ENCODE measurements at places on chromosomes 13 and 19.
A peak's percentile ranks its signal among the peaks of the same experiment; 100 is the strongest.

GRCh38 chr13:99374169-99374991 is 67.2 kb upstream of the GPR183 start:
- no peak for DNase-seq

DNA sequence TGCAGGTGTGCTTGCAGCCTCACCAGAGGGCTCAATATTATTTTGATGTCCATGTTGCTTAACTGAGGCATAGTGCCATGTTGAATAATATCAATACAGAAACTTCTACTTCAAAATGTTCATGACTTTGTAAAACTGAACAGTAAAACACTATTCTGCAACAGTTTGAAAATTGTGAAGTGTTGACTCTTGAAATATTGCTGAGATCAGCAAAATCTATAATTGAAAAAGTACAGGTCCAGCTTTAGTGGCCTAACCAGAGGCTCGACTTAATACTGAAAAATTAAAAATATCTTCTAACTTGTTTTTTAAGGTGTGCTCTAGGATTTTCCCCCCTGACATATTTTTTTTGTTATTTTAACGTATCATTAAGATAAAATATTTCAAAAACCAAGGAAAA is 1460.7 kb downstream of the EFNB2 start:
- DNase-seq, result no peak

DNA sequence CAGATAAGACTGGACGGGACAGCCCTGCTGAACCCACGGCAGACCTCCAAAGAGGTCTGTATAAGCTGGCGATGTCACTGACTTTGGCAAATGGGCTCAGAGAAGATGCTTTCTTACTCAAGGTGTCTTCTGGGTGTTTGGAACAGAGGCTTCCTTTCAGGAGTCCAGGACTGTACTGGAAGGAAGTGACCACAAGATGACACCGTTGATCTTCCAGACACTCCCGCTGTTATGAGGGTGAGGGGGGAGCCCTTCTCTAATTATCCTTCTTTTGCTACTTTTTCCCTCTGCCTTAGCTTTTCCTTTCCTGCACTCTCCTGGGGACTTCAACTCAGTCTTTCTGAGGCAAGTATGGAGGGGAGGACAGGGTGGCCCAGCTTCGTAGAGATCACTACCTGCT is 65.2 kb upstream of the ZNF599 start:
- DNase-seq, result peak; percentile 14

DNA sequence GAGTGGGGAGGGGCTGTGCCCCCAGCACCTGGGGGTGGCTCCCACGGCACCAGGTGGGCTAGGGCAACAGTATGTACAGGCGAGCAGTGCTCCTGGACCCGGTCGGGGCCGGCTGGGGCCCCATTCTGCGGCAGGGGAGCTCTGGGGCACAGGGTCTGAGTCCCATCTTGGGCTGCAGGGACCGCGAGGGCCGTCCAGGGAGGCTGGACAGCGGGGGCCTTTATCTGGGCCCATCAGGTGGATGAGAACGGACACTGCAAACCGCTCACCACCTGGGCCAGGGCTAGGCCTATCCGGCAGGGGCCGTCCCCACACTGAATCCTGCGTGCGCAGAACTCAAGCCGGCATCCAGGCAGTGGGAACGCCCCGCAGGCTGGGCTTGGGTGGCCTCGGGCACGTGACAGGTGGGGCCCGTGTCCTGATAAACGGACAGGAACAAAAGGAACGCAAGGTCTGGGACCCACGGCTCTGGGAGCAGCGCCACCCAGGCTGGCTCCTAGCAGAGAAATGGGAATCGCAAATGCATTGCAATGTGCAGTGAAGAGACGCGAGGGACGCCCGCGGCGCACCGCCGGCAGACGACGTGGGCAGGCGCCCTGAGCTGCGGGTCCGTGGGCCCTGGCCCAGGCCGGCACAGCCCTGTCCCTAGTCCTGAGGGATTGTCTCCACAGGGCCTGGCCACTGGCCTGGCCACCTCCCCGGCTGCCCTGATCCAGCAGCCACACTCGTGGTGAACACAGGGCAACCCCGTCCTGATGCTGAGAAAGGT is 29.7 kb downstream of the BTBD2 start:
- no peak for DNase-seq

DNA sequence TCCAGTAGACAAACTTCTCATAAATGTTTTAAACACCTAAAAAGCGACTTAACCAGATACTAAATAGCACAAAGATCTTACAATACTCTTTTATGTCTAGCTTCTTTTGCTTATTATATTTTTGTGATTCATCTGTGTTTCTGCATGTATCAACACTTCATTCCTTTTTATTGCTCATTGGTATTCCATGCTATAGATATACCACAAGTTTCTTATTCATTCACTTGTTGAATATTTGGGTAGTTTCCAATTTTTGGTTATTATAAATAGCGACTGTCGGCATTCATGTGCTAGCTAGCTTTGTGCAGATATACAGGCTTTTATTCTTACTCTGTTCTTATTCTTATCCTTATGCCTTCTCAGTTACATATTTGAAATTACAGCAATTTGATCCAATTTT is 50.0 kb upstream of the RGCC start:
- DNase-seq, result no peak

GRCh38 chr13:95564091-95564490 is 11.6 kb downstream of the CLDN10 start:
- no peak for DNase-seq

- no peak for DNase-seq
These were observed 19.5 kb downstream of the MYO1F start for GRCh38 chr19:8557642-8558238.

DNA sequence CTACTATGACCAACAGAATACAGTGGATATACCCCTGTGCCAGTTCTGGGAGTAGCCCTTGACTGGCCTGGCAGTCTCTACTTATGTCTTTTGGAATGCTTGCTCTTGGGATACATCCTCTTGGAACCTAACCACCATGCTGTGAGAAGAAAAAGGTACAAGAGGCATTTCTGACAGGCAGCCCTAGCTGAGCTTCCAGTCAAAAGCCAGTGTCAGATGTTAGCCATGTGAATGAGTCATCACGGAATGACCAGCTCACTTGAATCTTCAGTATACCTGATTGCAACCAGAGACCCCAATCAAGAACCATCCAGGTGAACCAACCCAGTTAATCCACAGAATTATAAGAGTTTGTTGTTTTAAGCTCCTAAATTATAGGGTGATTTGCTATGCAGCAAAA is 4.1 kb downstream of the CCDC169 start:
- DNase-seq, result no peak

DNA sequence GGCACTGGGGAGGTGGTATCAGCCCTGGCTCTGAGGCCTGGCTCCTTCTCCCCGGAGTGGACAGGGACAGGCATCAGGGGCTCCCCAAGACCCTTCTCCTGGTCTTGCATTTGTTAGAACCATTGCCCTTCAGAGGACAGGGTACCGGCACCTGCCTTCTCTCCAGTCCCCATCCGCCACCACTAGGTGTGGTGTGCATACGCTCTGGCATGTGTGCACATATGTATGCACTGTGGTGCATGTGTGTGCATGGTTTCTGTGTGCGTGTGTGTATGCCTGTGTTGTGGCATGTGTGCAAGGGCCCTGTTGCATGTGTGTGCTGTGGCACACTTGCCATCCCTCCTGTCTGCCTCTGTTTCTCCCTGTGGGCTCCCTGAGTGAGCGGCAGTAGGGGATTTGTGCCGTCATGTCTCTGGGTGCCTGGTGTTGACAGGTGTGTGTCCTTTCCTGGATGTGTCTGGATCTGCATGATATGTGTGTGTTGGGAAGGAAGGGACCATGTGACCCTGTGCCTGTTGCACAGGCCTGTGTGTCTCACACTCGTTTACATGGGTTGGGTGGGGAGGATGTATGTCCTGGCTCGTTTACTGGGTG is 9.3 kb downstream of the KCTD15 start:
- no peak for DNase-seq

- DNase-seq, result no peak
These were observed at the start of gene STAP2 for GRCh38 chr19:4338441-4339355. TSS of gene STAP2 (minus strand) at chr19:4338827. CDS start at chr19:4338753, 74 bp downstream.

GRCh38 chr19:15641901-15642491 is 1.3 kb downstream of the CYP4F3 start:
- DNase-seq, result peak; percentile 33

- no peak for DNase-seq
These were observed 200.9 kb upstream of the MIR17HG start for GRCh38 chr13:91146601-91147000.

GRCh38 chr13:73074014-73074413 is 15.2 kb downstream of the KLF5 start:
- DNase-seq, result no peak

- no peak for DNase-seq
These were observed 1456.1 kb upstream of the MIR17HG start for GRCh38 chr13:89891416-89891815.

- no peak for DNase-seq
These were observed 169.9 kb downstream of the VWA8 start for GRCh38 chr13:41791056-41791455.

DNA sequence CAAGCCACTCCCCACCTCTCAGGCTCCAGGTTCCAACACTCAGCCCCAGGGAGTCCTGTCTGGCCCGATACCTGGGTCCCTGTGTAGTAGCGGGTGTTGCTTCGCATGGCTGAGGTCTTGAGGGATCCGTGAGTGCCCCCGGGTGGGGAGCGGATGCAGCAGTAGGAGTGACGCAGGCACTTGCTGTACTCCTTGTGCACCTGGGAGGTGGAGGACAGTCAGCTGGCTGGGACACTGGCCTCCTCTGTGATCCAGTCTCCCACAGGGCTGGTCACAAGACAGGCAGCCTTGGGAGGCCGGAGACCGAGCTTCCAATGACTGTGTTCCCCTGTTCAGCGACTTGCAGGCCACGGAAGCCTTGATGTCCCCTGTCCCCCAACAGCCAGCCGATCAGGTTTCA is 16.3 kb upstream of the ASF1B start:
- DNase-seq, result no peak

GRCh38 chr13:74040200-74040599 is 94.0 kb downstream of the KLF12 start:
- DNase-seq, result peak; percentile 22

GRCh38 chr13:104586051-104586746 is 1520.0 kb upstream of the SLC10A2 start:
- no peak for DNase-seq

GRCh38 chr13:98549006-98549727 is 27.7 kb downstream of the STK24 start:
- DNase-seq, result no peak

GRCh38 chr13:32362574-32362973 is 47.3 kb downstream of the BRCA2 start:
- no peak for DNase-seq

- no peak for DNase-seq
These were observed 15.6 kb downstream of the SMIM24 start for GRCh38 chr19:3464587-3465235.

GRCh38 chr13:95221971-95222732 is 79.1 kb downstream of the ABCC4 start:
- DNase-seq, result no peak

DNA sequence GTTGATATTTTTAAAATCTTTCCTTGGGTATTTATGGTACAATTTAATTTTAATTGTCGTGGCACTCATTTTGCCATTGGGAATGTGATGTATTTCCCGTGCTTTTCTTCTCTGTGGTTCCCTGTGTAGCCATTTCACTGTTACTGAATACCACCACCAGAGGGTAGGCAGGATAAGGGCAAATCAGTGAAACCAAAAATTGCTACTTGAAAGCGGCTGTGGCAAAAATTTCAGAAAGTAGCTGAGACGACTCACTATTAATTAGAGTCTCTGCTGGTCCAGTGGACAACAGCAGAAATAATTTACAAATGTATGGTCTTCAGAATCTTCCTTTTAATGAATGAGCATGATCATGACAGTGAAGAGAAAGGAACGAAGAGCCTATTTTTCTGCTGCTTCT is 34.4 kb upstream of the MIR17HG start:
- peak; percentile 51 for DNase-seq

DNA sequence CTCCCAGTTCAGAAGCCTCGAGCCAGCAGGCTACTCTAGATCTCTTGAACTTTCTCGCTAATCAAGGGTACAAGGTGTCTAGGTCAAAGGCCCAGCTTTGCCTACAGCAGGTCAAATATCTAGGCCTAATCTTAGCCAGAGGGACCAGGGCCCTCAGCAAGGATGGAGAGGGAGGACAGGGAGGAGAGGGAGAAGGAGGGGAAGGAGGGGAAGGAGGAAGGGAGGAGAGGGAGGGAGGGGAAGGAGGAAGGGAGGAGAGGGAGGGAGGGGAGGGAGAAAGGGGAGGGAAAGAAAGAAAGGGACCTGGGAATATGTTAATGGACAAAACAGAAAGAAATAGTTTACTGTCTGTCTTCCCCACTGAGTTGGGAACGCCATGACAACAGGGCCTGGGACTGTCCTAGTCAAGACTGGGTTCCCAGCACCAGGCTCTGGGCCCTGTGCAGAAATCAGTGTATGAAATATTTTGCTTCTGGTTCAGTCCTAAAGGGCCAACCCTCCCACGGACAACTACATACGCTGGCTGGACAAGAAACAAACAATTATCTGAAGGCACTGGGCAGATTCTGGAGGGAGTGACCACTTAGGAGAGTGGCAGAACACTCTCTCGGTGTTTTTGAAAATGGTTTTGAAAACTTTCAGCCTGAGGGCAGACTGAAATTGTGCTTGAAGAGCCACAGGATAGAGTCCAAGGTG is 4.6 kb downstream of the ECH1 start:
- DNase-seq, result no peak

DNA sequence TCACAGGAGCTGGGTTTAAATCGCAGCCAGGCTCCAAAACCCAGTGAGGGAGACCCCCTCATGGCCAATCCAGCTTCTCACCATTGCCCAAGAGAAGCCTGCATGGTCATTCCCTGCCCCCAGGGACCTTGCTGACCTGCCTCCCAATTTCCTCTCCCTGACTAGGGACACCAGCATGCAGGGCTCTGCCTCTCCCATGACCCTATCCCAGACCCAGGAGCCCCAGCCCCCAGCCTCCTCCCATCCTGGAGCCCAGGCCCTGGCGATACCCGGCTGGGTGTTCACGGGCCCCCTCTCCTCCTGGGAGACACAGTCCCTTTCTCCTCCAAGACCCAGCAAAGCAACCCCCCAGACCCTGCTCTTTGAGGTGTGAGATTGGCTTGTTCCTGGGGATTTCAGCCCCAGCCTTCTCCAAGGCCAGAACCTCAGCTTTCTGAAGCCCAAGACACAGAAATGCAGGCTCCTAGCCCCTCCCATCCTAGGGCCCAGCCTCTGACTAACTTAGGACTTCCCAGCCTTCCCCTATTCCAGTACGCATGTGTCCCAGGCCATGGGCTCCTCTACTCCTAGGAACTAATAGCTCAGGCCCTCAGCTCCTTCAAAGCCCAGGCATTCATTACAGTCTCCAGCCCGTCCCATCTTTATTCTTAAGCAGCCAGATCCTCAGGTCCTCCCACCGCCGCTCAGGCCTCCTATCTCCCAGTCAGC is 1.1 kb downstream of the GYS1 start:
- DNase-seq, result peak; percentile 45

GRCh38 chr19:1110809-1111640 is 7.2 kb downstream of the GPX4 start:
- no peak for DNase-seq

GRCh38 chr13:63163903-63164302 is 1748.3 kb upstream of the PCDH20 start:
- no peak for DNase-seq

DNA sequence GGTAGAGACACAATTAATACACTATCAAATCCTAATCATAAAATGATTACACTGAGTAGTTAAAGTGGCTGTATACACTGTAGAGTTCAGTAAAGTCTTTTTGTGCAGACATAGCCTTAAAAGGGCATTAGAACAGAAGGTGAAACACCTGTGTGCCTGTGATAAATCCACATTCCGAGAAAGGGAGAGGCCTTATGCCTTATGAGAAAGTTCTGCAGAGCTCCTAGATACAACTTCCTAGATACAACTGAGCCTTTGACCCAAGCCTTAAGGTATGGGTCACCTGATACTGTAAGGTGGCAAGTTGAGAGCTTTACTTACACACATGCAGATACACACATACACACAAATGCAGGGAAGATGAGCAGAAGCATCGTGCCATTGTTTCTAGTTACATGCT is 6.3 kb downstream of the SERP2 start:
- no peak for DNase-seq
